GM23248 (cell line): ENCODE measurements at places on chromosomes 3 and 15. TPM values are rescaled to one million over a fixed set of nuclear protein-coding genes. Genes with fewer than 3 reads are reported as not detected.

The C3orf62 gene
- 1.5 and 1.6 TPM in 2 replicates for polyA plus RNA-seq

The LYZL4 gene
- not detected in 2 replicates for polyA plus RNA-seq

The NPAP1 gene
- not detected in 2 replicates for polyA plus RNA-seq

The FAM107A gene
- polyA plus RNA-seq = 0.09 and 0.13 TPM in 2 replicates

The PLA2G4E gene
- polyA plus RNA-seq = not detected in 2 replicates

DNA sequence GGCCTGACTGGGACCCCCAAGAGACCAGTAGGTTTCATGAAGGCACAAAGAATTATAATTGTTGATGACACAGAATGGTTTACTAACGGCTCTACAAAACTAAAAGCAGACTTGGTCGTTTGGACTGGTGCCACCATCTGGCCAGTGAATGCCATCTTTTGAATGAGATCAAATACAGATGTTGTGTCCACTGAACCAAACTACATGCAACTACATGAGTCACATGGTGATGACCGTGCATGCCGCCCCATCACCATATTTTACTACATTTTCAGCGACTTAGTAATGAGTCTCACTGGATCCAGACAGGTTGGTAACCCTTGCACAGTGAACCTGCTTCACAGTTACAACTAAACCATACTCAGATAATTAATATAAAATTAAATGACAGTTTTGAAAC is 803.3 kb downstream of the DIPK2A start:
- H3K36me3 ChIP-seq = no peaks in the 10 kb centered on the region
- DNase-seq = peak; percentile 76
- peaks cover 14% of the 10 kb centered on the region for H3K4me1 ChIP-seq
- H3K27ac ChIP-seq = no peak overlapping the region
- H3K4me3 ChIP-seq = no peak overlapping the region
- no peaks in the 10 kb centered on the region for H3K27me3 ChIP-seq

- H3K4me3 ChIP-seq = no peak overlapping the region
- H3K27me3 ChIP-seq = no peaks in the 10 kb centered on the region
- no peak for DNase-seq
- H3K4me1 ChIP-seq = peaks cover 14% of the 10 kb centered on the region
- H3K36me3 ChIP-seq = no peaks in the 10 kb centered on the region
- peak overlapping the region; percentile 55 for H3K27ac ChIP-seq
These were observed 253.7 kb upstream of the RASGRP1 start for GRCh38 chr15:38818157-38818790.

- no peaks in the 10 kb centered on the region for H3K27me3 ChIP-seq
- H3K27ac ChIP-seq = no peak overlapping the region
- H3K4me1 ChIP-seq = peaks cover 18% of the 10 kb centered on the region
- no peak for DNase-seq
- H3K4me3 ChIP-seq = no peak overlapping the region
These were observed 16.5 kb downstream of the CALML4 start for GRCh38 chr15:68188647-68189046.

DNA sequence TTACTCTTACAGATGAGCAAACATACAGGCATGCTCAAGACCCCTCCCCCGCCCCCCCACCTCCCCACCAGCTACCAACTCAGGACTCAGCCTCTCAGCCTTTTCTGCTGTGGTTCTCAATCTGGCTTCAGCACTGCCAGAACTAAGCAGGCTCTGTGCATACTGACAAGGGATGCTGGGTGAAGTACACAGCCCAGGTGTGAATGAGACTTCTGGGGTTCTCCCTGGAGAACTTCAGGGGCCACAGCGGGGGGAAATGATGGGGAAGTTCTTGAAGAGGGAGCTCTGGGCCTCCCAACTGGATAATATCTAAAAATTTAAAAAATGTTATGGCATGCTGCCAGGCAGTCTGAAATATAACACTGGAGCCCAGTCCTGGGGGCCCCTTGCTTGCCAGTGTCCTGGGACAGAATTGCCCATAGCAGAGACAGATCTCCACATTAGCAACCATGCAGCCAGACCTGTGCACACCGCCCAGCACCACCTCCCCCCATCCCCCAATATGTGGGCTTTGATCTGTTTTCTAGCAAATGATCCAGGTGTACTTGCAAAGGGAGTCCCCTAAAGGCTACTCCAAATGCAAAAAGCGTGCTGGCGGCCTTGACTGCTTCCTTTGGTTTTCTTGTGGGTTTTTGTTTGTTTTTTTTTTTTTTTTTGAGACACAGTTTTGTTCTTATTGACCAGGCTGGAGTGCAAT is 41.4 kb downstream of the PGPEP1L start:
- no peaks in the 10 kb centered on the region for H3K27me3 ChIP-seq
- peaks cover 12% of the 10 kb centered on the region for H3K4me1 ChIP-seq
- no peak overlapping the region for H3K4me3 ChIP-seq
- H3K27ac ChIP-seq = no peak overlapping the region
- peak; percentile 21 for DNase-seq
- H3K36me3 ChIP-seq = peaks cover 27% of the 10 kb centered on the region

DNA sequence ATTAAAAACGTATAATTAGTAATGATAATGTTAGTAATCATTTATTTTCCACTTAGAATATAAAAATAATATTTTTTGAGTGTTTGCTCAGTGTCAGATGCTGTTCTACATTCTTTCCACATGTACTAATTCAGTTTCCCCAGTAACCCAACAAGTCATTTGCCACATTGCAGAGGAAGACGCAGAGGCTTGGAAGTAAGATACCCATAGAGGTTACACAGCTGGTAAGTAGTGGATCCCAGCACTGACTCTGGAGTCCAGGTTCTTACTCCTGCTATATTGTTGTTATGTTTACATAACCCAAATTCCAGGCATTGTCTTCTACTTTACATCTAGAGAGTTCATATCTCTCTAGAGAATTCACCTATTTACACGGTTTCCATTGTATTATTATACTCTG is 48.2 kb upstream of the MYO5C start:
- peak; percentile 61 for DNase-seq
- H3K4me1 ChIP-seq = 0 out of 2 replicates have a peak, but pooled peaks cover 5% of the 10 kb centered on the region
- H3K36me3 ChIP-seq = no peaks in the 10 kb centered on the region
- H3K27me3 ChIP-seq = no peaks in the 10 kb centered on the region
- 0 out of 2 replicates have a peak overlapping the region, but pooled peaks have one; percentile 15 for H3K27ac ChIP-seq

GRCh38 chr15:93302080-93302765 is 213.2 kb upstream of the RGMA start:
- H3K27ac ChIP-seq = no peak overlapping the region
- no peaks in the 10 kb centered on the region for H3K27me3 ChIP-seq
- H3K4me3 ChIP-seq = no peak overlapping the region
- no peak for DNase-seq
- no peaks in the 10 kb centered on the region for H3K36me3 ChIP-seq

GRCh38 chr3:158882445-158882844 is 80.6 kb downstream of the MFSD1 start:
- H3K27ac ChIP-seq = no peak overlapping the region
- H3K4me1 ChIP-seq = no peaks in the 10 kb centered on the region
- H3K36me3 ChIP-seq = no peaks in the 10 kb centered on the region

- H3K27me3 ChIP-seq = no peaks in the 10 kb centered on the region
- no peaks in the 10 kb centered on the region for H3K36me3 ChIP-seq
- peak; percentile 46 for DNase-seq
- no peak overlapping the region for H3K4me3 ChIP-seq
- H3K4me1 ChIP-seq = no peaks in the 10 kb centered on the region
These were observed 110.3 kb upstream of the KLF13 start for GRCh38 chr15:31216215-31216911.

- H3K4me3 ChIP-seq = no peak overlapping the region
- peaks cover under 1% of the 10 kb centered on the region; the same call in 1 of the 2 replicates for H3K27me3 ChIP-seq
- no peaks in the 10 kb centered on the region for H3K36me3 ChIP-seq
- H3K4me1 ChIP-seq = no peaks in the 10 kb centered on the region
These were observed 18.2 kb upstream of the HCN4 start for GRCh38 chr15:73386886-73387506.

GRCh38 chr15:75661756-75662140 is 14.0 kb downstream of the SNX33 start:
- no peak for DNase-seq
- H3K36me3 ChIP-seq = no peaks in the 10 kb centered on the region
- no peaks in the 10 kb centered on the region for H3K27me3 ChIP-seq
- H3K4me1 ChIP-seq = peaks cover 38% of the 10 kb centered on the region
- peak overlapping the region; percentile 35 for H3K4me3 ChIP-seq

DNA sequence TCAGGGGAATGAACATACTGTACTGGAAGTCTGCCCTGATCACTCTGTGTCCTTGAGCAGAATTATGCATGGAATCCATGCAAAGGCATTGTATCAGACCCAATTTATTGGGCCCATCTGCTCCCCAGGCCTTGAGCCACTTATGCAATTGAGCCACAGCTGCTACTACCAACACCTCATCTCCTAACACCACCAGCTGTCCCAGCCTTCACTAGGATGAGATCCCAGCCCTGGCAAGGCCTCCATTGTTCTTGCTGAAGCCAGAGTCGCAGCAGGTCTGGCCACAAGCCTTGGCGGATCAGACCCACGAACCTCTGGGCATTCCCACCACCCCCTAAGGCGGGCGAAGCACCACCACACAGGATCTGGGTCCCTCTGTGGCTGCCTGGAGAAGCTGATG is 9.2 kb upstream of the NME9 start:
- H3K36me3 ChIP-seq = no peaks in the 10 kb centered on the region
- H3K27ac ChIP-seq = no peak overlapping the region
- no peaks in the 10 kb centered on the region for H3K27me3 ChIP-seq
- no peak for DNase-seq

- peaks cover 18% of the 10 kb centered on the region for H3K27me3 ChIP-seq
- H3K4me1 ChIP-seq = no peaks in the 10 kb centered on the region
- no peak overlapping the region for H3K4me3 ChIP-seq
- no peaks in the 10 kb centered on the region for H3K36me3 ChIP-seq
- DNase-seq = no peak
These were observed 3.9 kb downstream of the GRIP2 start for GRCh38 chr3:14536055-14536815.

GRCh38 chr3:152278756-152279427 is 10.2 kb downstream of the MBNL1 start:
- H3K27me3 ChIP-seq = no peaks in the 10 kb centered on the region
- H3K36me3 ChIP-seq = no peaks in the 10 kb centered on the region; the same call in 1 of the 2 replicates
- DNase-seq = peak; percentile 56
- H3K4me3 ChIP-seq = no peak overlapping the region

DNA sequence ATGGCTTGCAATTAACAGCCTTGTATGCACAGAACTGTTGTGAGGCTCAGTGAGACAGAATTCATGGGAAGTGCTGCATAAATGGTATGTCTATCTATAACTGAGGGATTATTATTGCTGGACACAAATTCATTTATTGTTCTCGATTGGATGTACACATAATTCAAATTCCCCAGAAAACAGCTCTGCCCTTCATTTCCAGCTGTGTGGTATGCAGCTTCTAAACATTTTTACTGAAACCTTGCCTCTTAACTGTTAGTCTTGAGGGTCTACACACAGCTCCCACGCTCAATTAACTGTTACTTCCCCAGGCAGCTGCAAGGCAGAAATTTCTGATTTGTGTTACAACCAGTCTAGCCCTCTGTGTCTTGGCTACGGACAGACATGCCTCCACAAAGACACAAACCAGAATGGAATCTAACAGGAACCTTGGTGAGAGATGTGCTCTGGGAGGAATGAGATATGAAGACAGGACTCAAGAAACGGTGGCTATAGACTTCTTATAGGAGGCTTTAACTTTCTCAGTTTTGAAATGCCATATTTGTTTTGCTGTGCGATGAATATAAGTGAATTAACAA is 139.7 kb upstream of the TBL1XR1 start:
- H3K36me3 ChIP-seq = no peaks in the 10 kb centered on the region
- H3K4me3 ChIP-seq = no peak overlapping the region
- H3K27ac ChIP-seq = peak overlapping the region; percentile 67
- peaks cover 37% of the 10 kb centered on the region for H3K4me1 ChIP-seq

- DNase-seq = no peak
- no peak overlapping the region for H3K4me3 ChIP-seq
- no peaks in the 10 kb centered on the region for H3K27me3 ChIP-seq
- no peaks in the 10 kb centered on the region for H3K36me3 ChIP-seq
- H3K4me1 ChIP-seq = no peaks in the 10 kb centered on the region; the same call in 1 of the 2 replicates
- no peak overlapping the region for H3K27ac ChIP-seq
These were observed 177.4 kb downstream of the POTEB3 start for GRCh38 chr15:21262851-21263425.

DNA sequence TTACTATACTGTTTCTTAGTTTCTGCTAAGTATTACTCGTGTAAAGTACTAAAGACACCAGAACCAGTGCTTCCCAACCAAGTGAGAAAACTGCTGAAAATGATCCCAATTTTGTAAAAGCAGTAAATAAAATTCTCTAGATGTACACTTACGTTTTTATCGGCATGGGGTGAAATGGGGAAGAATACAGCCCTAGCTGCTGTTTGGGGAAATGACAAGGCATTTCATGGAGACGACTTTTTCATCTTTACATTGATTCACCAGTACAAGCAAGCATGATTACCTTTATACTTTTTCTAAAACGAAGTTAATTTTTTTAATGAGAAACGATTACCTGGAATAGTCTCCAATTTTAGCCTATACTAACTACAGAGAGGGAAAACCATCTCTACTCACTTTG is 1.4 kb downstream of the PSMD6 start:
- DNase-seq = no peak
- no peaks in the 10 kb centered on the region for H3K27me3 ChIP-seq
- peaks cover 23% of the 10 kb centered on the region for H3K36me3 ChIP-seq

DNA sequence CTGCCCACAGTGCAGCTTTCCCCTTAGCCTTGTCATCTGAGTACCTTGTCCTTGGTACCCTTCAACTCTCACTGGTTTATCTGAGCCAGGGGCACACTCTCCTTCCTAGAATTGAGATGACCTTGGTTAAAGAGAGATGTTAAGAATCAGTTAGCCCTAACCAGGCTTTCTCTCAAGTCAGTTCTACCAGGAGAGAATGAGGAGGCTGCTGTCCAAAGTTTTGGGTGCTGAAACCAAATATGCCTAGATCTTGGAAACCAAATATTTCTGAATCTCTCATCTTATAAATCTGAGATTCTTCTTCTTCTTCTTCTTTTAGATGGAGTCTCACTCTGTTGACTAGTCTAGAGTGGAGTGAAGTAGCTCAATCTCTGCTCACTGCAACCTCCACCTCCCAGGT is 12.0 kb upstream of the CTXND1 start:
- H3K27me3 ChIP-seq = peaks cover 21% of the 10 kb centered on the region
- H3K4me1 ChIP-seq = no peaks in the 10 kb centered on the region
